ENCODE measurements at places on chromosomes 6 and 20.

GRCh38 chr6:4637691-4638433 is 138.3 kb upstream of the CDYL start:
- DNase-seq, result no peak

DNA sequence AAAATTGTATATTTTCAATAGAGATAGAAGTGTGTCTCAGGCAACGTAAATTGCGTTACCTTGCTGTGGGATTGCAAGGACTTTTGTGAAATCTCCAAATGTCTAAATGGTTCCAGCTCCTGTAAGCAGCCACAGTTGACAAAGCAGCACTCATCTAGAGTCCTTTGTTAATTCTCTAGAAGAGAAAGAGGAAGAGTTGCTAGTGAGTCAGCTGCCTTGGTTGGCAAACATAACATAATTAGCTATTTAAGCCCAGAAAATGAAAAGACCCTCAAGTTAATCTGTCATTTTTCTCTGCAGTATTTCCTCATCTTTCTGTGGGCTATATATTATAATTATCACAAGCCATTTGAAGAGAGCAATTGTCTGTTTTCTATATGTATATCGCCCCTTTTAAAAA is 66.4 kb upstream of the FABP7 start:
- DNase-seq, result peak; percentile 46

GRCh38 chr20:63696628-63697356 is at the start of gene TNFRSF6B:
TSS of gene TNFRSF6B (plus strand) at chr20:63696652. CDS start at chr20:63696768, 116 bp downstream.
- DNase-seq, result no peak

GRCh38 chr6:133241901-133242636 is 912 bp downstream of the EYA4 start:
- no peak for DNase-seq

- DNase-seq, result no peak
Observed at GRCh38 chr6:149419696-149420404, 19.8 kb downstream of the SUMO4 start.

- no peak for DNase-seq
Observed at GRCh38 chr6:139943391-139943790, 568.9 kb upstream of the CITED2 start.

GRCh38 chr6:99614430-99615186 is 8.0 kb downstream of the PRDM13 start:
- DNase-seq, result peak; percentile 68

DNA sequence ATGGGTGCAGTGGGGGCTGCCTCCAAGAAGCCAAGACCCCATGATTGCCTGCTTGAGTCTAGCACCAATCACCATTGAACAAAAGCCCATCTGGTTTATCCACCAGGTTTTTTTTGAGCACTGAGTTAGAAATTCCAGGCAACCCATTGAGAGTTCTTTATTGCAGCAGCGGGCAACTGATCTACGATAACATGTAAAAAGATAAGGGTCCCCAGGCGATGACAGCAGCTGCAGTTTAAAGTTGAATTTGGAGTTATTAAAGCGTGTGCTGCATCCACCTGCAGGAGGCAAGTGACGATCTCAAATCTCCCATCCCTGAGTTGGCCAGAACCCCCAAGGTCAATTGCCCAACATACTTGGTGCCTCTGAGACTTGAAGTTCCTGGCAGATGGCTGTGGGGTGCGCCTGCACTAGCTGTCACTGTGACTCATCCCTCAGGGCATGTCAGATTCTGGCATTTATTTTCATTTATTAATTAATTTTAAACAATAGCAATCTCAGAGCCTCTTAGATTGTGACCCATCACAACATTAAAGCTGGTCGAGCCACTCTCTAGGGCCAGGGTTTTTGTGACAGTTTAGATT is 290.4 kb upstream of the SULF2 start:
- DNase-seq, result no peak

GRCh38 chr6:98949589-98949988 is 1.8 kb upstream of the FBXL4 start:
- DNase-seq, result no peak

- no peak for DNase-seq
Observed at GRCh38 chr20:8132484-8133309, 631 bp downstream of the PLCB1 start.

GRCh38 chr6:140855520-140855919 is 1277.2 kb upstream of the GJE1 start:
- DNase-seq, result no peak

- DNase-seq, result no peak
Observed at GRCh38 chr20:10741060-10741459, 67.3 kb upstream of the JAG1 start.

DNA sequence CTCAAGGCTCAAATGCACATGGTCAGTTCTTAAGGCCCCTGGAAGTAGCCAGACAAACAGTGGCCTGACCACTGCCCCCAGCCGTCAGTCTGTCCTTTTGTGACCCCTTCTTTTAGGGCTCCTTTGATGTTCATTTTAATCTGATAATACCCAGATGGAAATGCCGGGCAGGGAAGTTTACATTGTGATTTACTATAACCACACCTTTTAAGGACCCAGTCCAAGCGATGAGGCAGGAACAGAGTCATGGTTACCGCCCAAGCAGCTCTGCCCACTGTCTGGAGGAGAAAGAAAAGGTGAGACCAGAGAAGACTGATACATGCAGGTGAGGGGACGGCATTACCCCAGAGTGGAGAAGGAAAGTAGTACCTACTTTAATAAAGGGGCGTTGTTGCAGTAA is 110.6 kb downstream of the PLEKHG1 start:
- no peak for DNase-seq

- DNase-seq, result no peak
Observed at GRCh38 chr6:40307712-40308111, 279.5 kb downstream of the LRFN2 start.

DNA sequence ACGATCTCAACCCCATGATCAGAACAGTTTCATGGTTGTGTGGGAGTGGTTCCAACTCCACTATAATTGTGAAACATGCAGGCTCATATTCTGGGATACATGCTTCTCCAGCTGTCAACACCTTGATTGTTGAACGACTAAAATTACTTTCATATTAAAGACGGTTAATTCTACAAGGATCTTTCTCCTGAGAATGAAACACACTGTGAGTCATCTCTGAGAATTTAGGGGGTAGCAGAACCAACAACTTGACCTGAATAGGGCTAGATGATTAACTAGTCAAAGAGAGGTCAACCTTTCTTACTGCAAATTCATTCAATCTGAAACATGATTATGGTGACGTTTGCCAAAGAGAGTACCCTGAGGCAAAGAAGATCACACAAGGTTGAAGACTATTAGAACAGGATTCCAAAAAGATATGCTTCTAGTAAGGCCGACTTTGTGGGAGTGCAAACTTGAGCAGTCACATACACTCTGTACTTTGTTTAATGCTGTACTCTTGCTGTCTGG is 175.2 kb upstream of the CITED2 start:
- no peak for DNase-seq

GRCh38 chr20:45861221-45862075 is 4.0 kb downstream of the ZSWIM3 start:
- no peak for DNase-seq

DNA sequence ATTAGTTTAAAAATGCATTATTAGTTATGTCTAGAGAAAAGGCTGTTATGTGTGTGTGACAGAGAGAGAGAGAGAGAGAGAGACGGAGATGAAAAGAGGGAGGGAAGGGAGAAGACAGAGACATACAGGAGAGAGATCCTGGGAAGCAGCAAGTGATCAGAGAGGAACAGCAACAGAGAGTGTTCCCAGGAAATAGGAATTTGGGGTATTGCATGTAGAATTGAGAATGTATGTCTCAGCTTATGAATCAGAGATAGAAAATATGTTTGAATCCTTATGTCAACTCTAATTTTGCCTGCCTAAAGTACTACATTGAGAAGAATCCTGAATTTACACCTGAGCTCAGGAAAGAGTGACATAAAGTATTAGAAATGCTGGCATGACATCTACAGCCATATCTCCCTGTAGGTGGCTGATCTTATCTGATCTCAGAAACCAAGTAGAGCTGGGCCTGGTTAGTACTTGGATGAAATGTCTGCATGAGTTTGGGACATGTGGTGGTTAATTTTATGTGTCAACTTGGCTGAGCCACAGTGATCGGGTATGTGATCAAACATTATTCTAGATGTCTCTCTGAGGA is 130.6 kb downstream of the TENT5A start:
- DNase-seq, result no peak

DNA sequence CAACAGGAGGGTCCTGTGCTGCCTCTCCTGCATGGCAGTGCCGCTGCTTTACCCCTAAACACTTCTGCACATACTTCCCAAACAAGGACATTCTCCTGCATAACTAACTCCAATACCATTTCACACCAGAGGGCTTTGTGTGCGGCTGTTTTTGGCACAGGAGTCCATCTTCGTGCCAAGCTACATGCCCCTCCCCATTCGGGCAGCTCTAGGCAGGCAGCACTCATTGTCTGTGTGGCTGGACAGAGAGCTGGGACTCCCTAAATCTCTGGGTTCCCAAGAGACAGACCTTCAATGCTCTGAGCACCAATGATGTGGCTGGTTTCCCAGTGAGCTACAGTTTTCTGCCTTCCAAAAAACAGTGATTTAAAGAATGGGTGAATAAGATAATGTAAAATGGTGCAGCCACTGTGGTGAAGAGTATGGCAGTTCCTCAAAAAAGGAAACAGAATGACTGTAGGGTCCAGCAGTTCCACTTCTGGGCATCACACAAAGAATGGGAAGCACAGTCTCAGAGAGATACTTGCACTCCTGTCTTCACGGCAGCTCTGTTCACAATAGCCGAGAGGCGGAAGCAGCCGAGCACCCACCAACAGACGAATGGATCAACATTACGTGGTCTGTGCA is 80.3 kb upstream of the DUSP22 start:
- no peak for DNase-seq

DNA sequence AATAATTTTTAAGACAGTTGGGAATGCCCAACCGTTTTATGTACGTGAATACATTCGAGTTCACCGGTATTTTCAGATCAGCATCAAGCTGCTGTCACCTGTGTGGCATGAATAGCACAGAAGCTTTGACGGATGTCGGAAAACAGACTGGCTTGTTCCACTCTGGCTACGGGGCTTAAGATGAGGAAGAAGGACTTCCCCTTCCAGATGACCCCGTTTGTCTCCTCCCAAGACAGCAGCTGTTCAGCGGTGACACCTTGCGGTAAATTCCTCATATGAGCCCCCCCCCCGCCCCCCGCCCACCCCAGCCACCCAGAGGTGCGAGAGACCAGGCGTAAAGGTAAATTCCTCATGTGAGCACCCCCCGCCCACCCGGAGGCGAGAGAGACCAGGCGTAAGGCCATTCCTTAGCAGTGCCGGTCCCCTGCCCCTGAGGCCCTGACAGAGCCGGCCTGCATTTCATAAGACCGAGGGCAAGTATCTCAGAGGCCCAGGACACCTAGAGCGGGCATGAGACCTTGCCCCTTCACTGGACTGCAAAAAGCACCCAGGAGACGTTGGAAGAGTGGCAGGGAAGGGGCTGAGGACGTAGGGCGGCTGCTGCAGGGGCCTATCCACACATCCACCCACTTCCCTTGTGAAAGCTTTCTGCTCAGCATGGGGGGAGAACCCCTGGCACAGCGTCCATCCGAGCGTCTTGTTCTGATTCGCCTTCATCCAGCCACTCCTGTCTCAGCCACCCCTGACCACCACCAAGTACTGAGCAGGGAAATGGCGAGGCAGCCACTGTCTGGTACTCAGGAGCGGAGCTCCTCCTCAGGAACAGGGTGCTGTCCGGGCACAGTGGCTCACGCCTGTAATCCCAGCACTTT is 7.3 kb upstream of the PCMTD2 start:
- no peak for DNase-seq

Measured in NCI-H1930 (cell line).